ENCODE measurements at places on chromosomes 2 and 18. TPM values are rescaled to one million over a fixed set of nuclear protein-coding genes. Genes with fewer than 3 reads are reported as not detected.

DNAH6 gene
- under 0.01 TPM for total RNA-seq

DSC3 gene
- total RNA-seq, result under 0.01 TPM

CXCR1 gene
- total RNA-seq, result not detected

CPO gene
- not detected for total RNA-seq

LRATD1 gene
- total RNA-seq, result 7.2 TPM

COLEC11 gene
- total RNA-seq, result 0.13 TPM

DNA sequence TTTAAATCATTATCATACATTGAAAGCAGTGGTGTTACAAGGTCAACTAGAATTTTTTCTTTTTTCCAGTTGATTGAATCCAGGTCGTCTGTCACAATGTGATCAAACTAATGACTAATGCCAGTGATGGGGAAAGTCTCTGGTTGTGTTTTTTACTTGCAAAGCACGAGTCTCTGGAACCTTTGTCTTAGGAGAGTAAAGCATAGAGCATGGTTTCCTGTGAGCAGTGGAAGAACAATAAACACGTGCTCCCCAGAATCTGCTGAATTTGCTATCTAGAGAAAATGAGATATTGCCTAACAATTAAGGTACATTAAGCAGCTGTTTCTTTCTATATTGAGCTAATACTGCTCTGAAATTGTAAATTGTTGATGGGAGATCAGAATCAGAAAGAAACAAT is 1332.4 kb upstream of the TMEFF2 start:
- no peak for DNase-seq

DNA sequence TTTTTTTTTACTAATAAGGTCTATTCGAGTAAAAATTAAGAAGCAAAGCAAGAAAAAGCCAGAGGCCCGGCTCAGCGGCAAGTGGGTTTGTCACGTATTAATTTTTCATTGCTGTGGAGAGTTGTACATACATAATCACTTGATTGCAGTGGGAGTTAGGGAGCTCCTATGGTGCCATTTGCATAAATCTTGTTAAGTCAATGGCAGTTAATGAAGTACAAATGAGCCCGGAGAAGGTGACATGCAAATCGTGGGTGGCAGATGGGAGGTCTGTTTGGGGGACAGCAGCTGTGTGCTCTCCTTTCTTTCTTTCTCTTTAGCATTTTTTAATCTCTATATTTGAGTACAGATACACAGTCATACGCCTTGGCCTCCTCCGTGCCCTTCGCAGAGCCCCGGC is 317.0 kb downstream of the AGAP1 start:
- no peak for DNase-seq

- no peak for DNase-seq
Measured at GRCh38 chr2:240427729-240428128, 7.7 kb upstream of the GPC1 start.

DNA sequence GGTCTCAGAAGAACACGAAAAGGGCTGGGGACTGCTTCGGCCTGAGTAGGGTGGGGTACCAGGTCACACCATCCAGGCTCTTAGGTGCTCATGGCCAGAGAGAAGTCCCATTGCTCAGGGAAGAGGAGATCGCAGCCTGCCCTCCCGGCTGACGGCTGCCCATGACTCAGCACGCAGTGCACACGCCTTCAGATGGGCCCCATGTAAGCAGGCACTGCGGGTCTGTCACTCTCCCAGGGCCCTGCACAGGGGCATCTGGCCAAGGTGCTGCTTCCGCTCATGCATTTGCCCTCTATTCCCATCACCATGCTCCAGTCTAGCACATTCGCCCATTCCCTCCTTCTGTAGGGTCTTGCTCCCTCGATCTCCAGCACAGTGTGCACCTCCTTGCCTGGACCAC is 34.7 kb downstream of the SFXN5 start:
- DNase-seq, result no peak

DNA sequence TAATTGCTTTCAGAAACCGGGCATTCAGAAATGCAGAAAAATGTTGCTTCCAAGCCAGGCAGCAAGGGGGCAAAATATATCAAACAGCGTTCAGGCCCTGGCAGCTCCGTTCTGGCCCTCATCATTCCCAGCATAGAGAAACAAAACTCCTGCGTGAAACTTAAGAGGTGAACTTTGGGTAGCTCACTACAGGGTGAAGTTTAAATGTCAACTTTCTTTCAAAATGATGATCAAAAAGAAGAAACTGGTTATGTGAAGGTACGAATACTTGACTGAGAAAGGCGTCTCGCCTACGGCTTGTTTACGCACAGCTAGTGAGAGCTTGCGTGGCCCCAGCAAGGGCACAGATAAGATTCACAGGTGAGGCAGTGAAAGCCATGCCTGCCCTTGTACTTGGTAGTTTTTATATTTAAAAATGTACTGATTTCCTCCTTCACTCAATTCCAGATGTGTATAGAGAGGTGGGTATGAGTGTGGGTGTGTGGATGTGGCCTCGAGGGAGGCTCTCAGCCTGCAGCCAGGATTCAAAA is 127.5 kb downstream of the NFATC1 start:
- DNase-seq, result no peak

GRCh38 chr2:240435457-240435947 is at the start of gene GPC1:
Gene GPC1 (plus strand): TSS chr2:240435663. CDS start chr2:240435919, 256 bp downstream.
- DNase-seq, result peak; percentile 66

GRCh38 chr2:9208875-9209274 is 2.3 kb downstream of the ASAP2 start:
- no peak for DNase-seq

- peak; percentile 65 for DNase-seq
Measured at GRCh38 chr2:42918671-42919318, 126.4 kb upstream of the HAAO start.

Measured in dermis microvascular lymphatic vessel endothelial cell (primary cell).